HepG2 (cell line): ENCODE measurements at places on chromosomes 13 and 19. TPM values are rescaled to one million over a fixed set of nuclear protein-coding genes. Genes with fewer than 3 reads are reported as not detected.

DNA sequence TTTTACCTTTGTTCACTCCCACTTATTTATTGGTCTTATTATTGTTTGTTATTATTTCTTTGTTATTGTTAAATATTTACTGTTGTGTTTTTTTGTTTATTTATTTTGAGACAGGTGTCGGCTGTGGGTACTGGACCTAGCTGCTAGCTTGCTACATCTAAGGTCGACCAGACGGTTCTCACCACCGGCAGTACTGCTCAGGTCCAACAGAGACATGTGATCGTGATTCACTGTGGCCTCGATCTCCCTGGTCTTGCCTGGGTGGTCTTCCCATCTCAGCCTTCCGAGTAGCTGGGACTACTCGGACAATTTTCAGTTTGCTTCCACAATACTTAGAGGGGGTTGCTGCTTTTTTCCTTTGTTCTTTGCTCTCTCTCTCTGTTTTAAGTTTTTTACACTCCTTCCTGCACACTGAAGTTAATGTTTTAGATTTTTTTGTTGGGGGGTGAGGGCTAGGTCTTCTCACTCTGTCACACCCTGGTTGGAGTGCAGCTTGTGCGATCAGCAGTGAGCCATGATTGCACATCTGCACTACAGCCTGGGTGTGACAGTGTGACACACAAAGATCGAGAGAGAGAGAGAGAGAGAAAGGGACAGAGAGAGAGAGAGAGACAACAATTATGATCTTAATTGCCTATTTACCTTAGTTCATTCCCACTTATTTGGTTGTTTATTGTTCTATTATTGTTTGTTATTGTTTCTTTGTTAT is 1432.4 kb downstream of the UQCRFS1 start:
- no peak for DNase-seq

GRCh38 chr13:99606324-99607066 is 105.2 kb downstream of the TM9SF2 start:
- DNase-seq: peak; percentile 89

Gene NR2F6
- polyA plus RNA-seq: 30.9 and 38.5 TPM in 2 replicates

Gene RFX2
- 2.4 and 3.3 TPM in 2 replicates for polyA plus RNA-seq

DNA sequence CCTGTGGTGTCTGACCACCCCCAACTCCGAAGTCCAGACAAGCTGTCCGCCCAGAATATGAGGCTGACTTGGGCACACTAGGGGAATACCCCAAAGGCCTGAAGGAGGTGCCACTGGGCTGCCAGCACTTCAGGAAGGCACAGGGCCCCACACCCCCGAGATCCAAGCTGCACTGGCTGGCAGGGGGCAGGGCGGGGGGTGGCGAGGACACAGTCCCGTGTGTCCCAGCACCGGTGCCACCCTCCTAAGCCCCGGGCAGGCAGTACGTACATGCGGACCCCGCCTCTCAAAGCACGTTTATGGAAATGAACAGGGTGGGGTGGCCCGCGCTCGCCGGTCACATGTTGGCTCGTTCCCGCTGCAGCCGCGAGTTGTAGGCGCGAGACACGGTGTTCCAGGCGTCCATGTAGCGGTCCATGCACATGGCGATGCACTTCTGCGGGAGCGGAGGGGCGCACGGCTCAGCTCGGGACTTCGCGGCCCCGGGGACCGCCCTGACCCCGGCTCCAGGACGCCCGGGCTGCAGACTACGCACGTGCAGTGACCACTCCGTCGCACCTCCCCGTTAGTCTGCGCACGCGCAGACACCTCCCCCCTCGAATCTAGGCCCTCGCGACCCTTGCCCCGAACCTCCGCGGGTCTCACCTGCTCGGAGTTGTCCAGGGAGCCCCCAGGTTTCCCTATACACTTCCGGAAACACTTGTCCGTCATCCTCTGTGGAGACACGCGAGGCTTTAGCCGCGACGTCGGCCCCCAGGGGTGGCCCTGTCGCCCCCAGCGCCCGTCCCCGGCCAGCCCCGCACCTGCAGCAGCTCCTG is 566 bp downstream of the TIMM13 start:
- peak; percentile 64 for DNase-seq

DNA sequence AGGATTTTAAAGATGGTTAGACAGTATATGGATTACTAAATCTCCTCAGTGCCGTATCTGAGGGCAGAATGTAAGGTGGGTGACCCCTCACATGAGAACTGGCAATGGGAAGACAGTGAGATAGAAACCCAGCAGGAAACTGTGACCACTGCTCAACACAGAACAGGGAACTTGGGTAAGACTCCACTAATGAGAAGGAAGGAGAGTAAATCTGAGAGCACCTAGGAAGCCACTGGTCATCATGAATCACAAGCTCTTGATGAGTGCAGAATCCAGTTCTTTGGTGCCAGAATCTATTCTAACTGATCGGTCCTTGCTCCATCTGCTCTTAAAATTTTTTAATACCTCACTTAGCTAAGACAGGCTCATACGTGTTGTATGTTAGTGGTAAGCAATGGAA is 261.8 kb downstream of the KLF12 start:
- DNase-seq: no peak

Gene COX6B1
- 469 and 481 TPM in 2 replicates for polyA plus RNA-seq

DNA sequence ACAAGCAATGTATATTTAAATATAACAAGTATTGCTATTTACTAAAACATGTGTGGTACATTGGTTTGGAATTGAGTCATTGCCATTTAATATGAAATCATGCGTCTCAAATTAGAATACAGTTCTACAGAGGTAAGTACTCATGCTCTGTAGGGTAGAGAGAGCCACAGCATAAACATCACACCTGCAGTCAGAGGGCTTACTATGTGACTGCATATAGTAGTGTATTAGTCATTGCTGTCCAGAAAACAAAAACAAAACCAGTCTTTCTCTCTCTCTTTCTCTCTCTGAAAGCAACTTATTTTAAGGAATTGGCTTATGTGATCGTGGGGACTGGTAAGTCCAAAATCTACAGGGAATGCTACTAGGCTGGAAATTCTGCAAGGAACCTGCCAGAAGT is 370.3 kb downstream of the GPC5 start:
- DNase-seq: no peak

Gene FUT2
- 0.10 TPM in 1 of 2 replicates, not detected in the other for polyA plus RNA-seq

GRCh38 chr19:3984584-3984907 is 717 bp downstream of the EEF2 start:
- no peak for DNase-seq

DNA sequence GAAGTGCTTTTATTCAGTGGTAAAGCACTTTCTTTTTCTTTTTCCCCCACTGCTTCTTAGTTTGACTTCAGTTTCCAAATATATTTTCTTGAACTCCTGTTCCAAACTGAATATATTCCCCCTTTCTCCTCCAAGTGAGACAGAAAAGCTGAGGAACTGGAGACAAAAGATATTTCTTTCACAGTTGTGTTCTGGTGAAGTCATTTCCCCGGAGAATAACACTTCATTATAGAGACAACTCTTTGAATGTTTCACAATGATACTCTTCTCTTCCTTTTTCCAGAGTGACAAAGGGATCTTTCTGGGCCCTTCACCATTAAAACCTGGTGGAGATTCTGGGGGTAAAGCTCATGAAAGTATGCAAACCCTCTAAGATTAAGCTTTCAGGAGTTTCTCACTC is 860.8 kb upstream of the SLITRK5 start:
- DNase-seq: no peak

DNA sequence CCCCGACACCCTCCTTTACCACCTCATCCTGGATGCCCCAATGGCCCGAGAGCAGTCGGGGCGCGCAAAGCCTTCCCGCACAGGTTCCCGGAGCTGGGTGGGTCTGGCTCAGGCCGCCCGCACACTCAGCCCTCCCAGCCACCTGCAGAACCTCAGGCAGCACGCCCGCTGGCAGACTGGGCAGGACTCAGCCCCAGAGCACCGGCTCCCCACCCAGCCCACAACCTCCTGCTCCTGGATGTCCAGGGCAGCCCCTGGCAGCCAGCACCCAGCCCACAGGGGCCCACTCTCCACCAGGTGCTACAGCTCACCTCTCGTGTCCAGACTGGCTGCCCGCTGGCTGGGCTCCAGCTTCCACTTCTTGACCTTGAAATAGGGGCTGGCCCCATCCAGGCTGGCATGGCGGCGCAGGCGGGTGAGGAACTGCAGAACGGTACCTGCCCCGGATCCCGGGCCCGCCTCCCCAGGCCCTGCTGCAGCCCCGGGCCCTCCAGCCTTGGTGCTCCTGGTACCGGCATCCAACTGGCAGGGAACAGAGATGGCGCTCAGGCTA is 4.6 kb downstream of the CBARP start:
- DNase-seq: no peak

Gene CKM
- polyA plus RNA-seq: 0.54 and 0.59 TPM in 2 replicates

DNA sequence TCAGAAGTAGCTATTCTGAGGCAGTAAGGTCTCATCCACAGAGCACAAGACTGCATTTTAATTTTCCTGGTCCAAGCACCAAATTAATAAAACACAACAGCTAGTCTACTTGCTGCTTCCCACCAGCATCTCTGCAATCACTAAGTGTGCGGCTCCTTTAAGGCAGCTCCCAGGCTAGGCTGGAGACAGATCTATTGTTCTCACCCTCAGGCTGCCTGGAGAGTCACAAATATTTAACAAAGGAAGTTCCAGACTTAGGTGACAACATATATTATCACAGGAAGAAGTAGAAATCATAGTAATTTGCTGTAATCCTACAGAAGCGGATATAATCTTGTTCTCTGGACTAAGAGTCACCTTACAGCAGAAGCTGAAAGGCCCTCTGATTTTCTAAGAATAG is 2.2 kb upstream of the EID2 start:
- no peak for DNase-seq

DNA sequence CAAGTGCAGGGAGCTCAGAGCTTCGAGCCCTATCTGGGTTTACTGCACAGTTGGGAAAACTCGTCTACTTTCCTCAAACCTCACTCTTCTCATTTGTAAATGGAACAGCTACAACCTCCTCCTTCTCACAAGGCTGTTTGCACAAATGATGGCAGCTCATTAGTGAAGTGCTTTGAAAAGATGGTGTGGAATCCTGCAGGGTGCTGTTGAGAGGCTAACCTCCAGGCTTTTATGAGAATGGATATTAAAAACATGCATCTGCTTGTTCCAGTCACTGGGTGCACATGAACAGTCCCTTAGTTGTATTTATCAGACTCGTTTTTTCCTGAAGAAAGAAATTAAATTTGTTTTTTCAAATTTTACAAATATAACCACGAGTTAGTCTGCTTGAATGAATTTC is 36.6 kb downstream of the PCDH8 start:
- DNase-seq: no peak

Gene ITM2B
- polyA plus RNA-seq: 285 and 373 TPM in 2 replicates

Gene FOXO1
- 10.9 and 13.1 TPM in 2 replicates for polyA plus RNA-seq

DNA sequence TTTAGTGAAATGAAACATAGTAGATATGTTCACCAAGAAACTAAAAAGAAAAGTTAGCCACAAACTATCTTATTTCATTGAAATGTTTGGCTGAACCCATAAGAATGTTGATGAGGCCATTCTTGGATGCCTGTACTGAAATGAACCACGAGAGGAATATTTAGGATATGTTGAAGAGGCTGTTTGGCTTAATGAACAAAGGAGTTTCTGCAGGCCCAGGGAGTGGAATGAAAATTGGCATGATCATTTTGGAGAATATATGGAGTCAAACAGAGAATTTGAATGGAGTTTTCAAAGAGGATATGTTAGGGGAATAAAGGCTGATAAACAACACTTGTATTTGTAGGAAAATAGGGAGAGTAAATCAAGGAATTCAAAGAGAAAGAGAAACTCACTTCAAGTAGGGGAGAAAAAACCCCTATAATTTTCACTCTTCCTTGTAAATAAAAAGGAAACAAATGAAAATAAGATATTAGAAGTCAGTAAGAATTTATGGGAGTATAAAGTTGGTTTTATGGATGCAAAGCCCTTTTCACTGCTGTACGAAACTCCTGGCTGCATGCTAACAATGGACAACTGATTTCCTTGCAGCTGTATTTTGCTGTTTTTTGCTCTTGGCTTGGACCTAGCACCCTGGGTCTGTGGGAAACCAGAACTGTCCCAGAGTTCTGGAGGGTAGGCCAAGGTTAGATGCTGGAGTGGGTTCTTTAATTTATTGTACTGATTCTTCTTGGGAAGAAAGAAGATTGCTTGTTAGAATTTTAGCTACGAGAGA is 36.5 kb downstream of the KL start:
- DNase-seq: no peak

- DNase-seq: no peak
These were observed 167.0 kb downstream of the NUFIP1 start for GRCh38 chr13:44822291-44822690.

Gene LRRC63
- polyA plus RNA-seq: not detected in 2 replicates

GRCh38 chr13:111111376-111111937 is 3.7 kb upstream of the ARHGEF7 start:
- no peak for DNase-seq

Gene PSPC1
- 29.7 and 33.5 TPM in 2 replicates for polyA plus RNA-seq

DNA sequence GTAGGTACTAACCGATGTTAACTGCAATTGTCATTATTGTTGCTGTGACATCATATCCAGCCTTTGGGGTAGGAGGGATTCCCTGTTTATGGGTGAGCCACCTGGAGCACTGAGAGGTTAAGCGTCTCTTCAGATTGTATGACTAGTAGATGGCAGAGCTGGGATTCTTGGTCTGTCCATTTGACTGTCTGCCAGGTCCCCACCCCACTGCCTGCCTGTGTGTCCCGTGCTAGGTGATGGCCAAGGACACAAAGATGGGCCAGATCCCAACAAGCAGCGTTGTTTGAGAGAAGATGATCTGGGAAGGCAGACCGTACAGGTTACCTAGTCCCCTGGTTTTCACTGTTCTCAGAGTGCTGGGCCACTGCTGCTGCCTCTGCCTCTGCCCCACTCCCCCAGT is 16.6 kb downstream of the PPP2R1A start:
- DNase-seq: no peak

DNA sequence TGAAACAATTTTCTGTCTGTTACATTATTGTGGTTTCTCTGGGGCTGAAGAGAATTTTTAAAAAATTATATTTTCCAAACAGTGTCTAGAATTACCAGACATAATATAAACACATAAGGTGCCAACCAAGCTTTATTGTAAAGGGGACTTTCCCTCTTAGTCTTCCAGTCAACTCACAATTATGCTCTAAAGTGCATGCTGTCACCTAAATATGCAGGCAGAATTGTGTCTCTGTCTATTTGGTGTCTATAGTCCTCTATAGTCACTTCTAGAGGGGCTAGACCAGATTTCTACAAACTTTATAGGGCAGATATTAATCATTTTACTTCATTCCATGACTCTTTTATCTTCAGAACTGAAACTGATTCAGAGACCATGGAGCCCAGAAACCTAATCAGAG is 12.8 kb downstream of the ZNF254 start:
- no peak for DNase-seq

Gene MLLT1
- polyA plus RNA-seq: 11.7 and 12.7 TPM in 2 replicates

GRCh38 chr13:99366075-99366987 is 59.1 kb upstream of the GPR183 start:
- DNase-seq: no peak

GRCh38 chr13:111852725-111853518 is 214.0 kb upstream of the SOX1 start:
- DNase-seq: no peak

Gene HOOK2
- 9.2 and 11.1 TPM in 2 replicates for polyA plus RNA-seq

- DNase-seq: no peak
These were observed 42.0 kb downstream of the SERTM1 start for GRCh38 chr13:36715841-36716240.

DNA sequence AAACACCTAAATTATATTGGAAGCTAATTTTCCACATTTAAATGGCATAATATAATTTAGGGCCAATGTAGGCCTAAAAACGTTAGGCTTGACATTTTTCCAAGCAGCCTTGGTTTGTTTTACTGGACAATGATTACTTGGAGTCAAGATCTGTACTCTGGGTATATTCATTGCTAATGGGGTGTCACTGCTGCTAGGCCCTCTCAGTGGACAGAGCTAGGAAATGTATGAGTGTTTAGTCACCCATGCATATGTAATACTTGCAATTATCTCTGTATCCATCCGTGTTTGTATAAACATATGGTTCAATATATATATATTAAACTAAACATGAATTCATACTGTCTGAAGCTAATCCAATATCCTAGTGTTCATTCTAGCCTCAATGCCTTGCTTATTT is 598.1 kb downstream of the DCT start:
- no peak for DNase-seq

Gene ZNF808
- 3.0 and 3.3 TPM in 2 replicates for polyA plus RNA-seq
